ENCODE measurements at places on chromosomes 12 and 14.

GRCh38 chr14:67694791-67695393 is 672 bp downstream of the RDH11 start:
- peak; percentile 51 for DNase-seq

DNA sequence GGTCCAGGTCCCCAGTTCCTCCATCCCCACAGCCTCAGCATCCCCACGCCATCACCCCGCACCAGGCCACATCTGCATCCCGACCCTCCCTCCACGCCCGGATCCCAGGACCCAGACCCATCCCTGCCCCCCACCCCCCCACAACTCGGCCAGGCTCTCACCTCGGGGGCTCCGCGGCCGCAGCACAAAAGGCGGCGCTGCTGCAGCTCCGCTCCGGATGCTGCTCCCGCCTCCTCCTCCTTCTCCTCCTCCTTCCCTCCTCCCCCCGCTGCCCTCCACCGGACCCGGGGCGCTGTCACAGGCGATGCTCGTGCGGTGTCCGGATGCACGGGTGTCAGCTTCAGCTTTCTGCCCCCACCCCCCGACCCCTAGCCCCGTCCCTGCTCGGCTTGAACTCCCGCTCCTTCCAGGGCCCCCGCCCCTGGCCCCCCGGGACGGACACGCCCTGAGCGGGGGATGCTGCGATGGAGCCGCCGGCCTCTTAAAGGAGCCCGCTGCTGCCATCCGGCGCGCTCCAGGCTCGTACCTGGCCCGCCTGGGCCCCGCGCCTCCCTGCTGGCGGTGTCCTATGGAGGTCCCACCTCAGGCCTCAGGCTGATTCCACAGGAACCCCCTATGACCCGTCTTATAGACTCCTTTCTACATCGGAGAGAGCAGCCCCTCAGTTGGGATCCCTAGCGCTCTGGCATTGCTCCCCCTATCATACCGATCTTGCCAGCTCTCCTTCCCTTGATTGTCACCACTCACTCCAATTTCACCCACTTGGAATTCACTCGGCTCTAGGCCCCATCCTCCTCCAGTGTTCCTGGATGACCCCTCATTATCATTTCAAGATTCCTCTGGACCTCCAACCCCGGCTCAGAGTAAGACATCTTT is at the start of gene MAP3K12:
Gene MAP3K12 (minus strand): TSS at position 193 of the 876 bp plus-strand sequence. CDS start 12,067 bp downstream, outside the sequence.
- peak; percentile 57 for DNase-seq

DNA sequence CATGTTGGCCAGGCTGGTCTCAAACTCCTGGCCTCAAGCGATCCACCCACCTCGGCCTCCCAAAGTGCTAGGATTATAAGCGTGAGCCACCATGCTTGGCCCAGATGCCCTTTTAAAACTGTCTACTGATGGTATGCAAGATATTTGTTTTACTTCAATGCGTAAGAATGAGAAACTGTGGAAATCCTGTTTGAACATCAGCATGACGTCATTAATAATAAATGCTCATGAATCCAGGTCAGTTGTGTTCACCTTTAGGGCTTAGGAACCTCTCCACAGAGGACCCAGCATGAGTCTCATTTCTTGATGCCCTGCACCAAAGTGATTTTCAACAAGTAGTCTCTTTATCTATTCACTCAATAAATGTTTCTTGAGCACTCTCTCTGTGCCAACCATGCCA is 34.5 kb upstream of the FOS start:
- DNase-seq: no peak

DNA sequence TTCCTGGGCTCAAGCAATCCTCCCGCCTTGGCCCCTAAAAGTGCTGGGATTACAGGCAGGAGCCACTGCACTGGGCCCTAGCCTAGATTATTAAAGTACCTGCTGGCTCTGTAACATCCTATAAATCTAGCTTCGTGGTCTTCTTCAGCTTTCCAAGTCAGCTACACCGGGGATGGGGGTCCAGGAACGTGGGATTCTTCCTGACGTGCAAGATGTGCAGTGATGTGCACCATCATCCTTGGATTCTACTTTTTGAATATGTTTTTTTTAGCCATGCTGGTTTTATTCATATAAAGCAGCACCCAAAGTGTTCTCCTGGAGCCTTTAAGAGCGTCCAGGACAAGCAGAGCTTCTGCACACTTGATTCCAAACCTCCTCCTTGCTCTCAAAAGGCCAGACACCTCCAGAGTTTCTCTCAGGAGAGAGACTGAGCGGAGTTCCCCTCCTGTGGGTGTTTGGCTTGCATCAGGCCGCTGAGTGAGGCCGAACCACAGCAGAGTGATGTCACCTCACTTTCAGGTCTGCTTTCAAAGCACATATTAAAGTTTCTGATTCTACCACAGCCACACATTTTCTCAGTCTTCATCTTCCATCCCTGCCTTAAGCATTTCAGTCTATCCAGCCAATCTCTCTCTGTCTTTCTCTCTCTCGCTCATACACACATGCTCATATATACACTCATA is 33.4 kb downstream of the VCPKMT start:
- DNase-seq: peak; percentile 89

DNA sequence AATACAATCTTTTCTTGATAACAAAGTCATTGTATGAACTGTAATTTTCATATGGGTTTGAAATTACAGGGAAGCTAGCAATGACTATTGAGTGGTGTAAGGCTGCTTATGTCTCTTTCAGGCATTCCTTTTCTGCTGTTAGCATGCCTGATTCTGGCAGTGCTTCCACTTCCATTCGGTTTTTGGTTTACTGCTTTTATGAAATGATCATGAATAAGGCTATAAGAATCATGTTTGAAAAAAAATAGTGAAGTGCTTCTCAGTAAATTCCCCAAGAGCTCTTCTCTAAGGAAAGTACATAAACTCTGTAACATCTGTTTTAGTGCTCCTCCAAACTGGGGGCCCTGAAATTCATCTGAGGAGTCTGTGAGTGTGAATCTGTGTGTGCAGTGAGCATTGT is 434.0 kb upstream of the RGS6 start:
- no peak for DNase-seq

GRCh38 chr14:77516126-77516525 is 17.5 kb upstream of the ISM2 start:
- DNase-seq: no peak

- DNase-seq: no peak
Measured at GRCh38 chr12:62520361-62520760, 53.7 kb downstream of the MON2 start.

- no peak for DNase-seq
Measured at GRCh38 chr14:104820669-104821228, 19.8 kb downstream of the ZBTB42 start.

GRCh38 chr12:99253068-99253467 is 394.5 kb upstream of the GARIN6 start:
- no peak for DNase-seq

DNA sequence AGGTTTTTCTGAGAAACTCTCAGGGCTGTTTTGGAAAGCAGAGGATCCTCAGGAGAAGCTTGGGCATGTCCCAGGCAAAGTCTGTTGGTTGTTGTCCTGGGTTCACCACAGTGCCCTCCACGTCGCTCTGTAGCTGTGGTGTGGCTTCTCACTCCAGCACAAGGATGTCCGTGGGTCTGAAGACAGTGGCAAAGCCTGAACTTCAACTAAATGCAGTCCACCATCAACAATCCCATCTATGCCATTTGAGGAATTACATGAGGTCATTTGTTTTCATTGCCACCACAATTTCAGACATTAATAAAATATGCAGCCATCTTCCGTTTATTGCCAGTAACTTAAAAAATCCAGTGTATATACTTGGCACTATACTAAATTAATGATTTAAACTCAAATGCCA is 272.1 kb downstream of the LRIG3 start:
- DNase-seq: no peak

DNA sequence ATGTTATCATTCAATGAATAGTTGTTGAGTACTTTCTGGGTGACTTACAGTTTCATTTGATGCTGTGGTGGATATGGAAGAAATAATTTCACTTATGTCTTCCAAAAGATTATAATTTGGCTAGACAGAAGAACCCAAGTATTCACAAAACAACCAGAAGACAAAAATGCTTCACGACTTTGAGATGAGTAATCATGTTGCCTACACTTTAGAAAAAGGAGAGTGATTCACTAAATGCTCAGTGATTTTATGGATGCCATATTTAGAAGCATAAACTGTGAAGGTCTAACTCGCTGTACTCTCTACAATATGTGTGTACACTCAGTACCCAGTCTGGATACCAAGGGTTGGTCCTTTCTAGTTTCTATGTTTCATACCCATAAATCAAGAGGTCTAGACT is 101.3 kb upstream of the E2F7 start:
- no peak for DNase-seq

GRCh38 chr14:53441789-53442188 is 288.7 kb upstream of the DDHD1 start:
- no peak for DNase-seq

GRCh38 chr12:60123557-60123956 is 527.7 kb downstream of the SLC16A7 start:
- DNase-seq: no peak

- no peak for DNase-seq
Measured at GRCh38 chr12:50842637-50843493, at the start of gene TMPRSS12. TMPRSS12 (plus strand) TSS chr12:50842926; CDS start chr12:50842965, 39 bp downstream.

DNA sequence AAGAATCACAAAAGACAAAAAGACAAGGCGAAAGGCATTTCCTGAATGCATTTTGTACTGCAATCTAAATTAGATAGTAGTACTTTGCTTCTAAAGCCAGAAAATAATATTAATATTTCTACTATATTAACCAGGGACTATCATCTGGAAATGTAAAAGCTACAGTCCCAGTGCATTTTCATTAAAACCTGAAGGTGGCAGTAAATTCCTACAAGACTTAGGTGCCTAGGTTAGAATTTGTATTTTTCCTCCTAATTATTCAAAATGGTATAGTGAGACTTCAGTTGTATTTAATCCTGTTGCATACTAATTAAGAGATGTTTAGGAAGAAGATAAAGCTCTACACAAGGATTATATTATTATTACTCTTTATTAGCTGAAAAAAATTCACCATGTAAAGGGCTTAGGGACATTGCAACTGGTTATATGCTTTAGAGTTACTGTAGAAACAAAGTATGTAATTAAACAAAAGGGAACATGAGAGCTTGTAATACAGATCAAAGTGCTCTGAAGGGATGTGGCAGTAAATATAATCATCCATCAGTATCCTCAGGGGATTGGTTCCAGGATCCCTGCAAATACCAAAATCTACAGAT is 53.6 kb downstream of the BRMS1L start:
- no peak for DNase-seq

- no peak for DNase-seq
Measured at GRCh38 chr12:2613326-2614073, 181.3 kb upstream of the FKBP4 start.

DNA sequence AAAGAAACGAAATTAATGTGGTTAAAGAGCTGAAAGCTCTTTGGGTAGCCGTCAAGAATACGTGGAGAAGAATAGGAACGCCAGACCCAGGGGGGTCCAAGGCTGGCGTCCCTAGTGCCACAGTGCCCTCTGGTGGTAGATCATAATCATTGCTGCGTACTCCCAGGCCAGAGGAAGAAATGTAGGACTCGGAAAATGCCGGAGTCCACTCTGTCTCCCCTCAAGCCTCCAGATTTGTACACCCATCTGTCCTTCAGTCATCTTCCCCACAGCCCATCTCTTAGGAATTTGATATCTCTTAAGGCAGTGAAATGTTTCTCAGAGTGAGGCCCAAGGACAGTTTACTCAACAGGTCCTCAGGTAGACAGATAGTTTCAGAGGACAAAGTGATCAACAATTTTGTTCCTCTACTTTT is 25.4 kb upstream of the PLEKHG6 start:
- DNase-seq: peak; percentile 62

DNA sequence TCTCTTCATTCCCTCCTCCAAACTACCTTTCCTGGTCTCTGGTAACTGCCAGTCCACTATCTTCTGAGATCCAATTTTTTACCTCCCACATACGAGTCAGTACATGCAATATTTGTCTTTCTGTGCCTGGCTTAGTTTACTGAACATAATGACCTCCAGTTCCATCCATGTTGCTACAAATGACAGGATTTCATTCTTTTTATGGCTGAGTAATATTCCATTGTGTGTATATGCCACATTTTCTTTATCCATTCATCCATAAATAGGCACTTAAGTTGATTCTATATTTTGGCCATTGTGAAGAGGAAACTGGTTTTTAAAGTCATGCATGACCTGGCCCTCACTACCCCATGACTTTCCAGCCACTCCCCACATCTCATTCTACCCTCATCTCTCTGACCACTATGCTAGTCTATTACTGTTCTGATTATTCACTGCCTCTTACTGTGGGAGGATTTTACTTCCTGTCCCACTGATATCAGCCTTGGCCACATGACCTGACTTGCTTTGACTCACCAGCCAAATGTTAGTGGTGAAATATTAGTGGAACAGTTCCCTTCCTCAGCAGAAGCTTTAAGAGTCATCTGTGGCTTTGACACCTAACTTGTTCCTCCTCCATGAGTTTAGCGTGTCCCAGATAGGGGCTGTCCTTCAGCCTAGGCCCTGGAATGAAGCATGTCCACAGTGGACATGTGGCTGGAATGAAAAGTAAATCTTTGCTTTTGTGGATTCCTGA is 52.2 kb downstream of the GOLGA5 start:
- DNase-seq: peak; percentile 2

Measured in immature natural killer cell (primary cell).